GM23248 (cell line): ENCODE measurements at places on chromosomes 5 and 9. TPM values are rescaled to one million over a fixed set of nuclear protein-coding genes. Genes with fewer than 3 reads are reported as not detected.
A peak's percentile ranks its signal among the peaks of the same experiment; 100 is the strongest.

DNA sequence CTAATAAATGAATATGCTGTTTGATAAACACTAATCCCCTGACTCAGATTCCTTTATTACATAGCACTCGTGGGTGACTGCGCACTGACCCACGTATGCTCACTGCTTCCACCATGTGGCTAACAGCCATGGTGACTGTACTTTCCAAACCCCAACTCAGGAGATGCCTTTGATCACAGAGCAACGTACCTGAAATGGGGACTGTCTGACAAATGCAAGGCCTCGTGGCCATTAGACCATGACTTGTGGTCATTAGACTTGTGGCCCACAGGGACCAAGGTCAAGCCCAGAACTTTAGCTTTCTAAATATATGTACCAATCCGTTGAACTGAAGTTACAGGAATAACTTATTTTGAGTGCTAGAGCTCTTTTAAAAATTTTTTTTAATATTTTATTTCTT is 46.6 kb downstream of the CYFIP2 start:
- peak; percentile 77 for DNase-seq

DNA sequence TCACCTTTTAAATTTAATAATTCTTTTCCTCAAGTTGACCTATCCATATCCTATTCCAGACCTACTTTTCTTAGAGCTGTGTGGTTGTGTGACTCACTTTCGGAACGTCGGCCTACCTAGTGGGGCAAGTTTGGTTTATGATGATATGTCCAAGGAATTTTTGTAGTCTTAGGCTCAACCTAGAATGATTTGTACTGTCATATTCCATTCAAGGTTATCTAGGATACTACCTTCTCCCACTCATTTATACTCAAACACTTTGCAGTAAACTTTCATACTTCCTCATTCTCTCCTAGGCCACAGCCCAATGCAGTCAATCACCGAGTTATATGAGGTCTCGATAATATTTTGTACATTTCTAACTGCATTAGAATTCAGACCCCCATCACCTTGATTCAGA is 61.9 kb downstream of the PIK3R1 start:
- no peak for DNase-seq

DNA sequence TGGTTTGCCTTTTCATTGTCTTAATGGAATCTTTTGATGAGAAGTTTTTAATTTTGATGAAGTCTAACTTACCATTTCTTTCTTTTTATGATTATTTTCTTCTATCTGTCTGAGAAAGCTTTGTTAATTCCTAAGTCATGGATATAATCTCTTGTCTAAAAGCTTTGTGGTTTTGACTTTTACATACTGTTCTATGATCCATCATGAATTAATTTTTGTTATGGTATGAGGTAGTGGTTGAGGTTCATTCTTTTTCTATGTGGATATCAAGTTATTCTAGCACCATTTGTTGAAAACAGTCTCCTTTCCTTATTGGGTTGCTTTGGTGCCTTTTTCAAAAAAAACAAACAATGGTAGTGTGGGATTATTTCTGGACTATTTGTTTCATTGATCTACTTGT is 20.4 kb downstream of the FBXO10 start:
- peak; percentile 43 for DNase-seq

- DNase-seq, result no peak
Observed at GRCh38 chr5:17272111-17272510, 54.7 kb downstream of the BASP1 start.

DNA sequence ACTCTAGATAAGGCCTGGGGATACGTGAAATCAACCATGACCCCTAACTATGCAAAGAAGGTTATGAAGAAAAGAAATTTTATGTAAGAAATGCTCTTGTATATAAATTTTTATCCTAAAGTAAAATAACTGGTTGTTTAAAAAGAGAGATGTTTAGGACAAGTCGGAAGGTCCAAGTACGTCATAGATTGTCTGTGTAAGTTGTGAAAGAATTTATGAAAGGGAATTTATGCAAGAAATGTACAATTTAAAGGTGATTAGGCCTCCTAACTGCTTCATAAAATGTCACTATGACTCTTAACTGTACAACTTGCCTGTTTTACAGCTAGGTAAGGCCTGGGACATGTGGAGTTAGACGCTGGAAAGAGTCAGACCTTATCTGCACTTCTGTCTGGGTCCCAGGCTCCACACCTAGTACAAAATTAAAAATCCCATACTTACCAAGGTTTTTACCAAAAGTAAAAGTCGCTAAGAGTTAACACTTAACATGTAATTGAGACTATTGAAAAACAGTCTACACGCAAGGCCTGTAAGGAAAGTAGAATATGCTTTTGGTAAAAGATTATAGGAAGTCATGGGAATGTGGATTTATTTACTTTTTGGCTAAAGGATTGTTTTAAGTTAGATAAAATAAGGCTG is 77.4 kb downstream of the KIAA0825 start:
- DNase-seq, result no peak

GRCh38 chr5:14204785-14205321 is 61.7 kb downstream of the TRIO start:
- peak; percentile 92 for DNase-seq

DNA sequence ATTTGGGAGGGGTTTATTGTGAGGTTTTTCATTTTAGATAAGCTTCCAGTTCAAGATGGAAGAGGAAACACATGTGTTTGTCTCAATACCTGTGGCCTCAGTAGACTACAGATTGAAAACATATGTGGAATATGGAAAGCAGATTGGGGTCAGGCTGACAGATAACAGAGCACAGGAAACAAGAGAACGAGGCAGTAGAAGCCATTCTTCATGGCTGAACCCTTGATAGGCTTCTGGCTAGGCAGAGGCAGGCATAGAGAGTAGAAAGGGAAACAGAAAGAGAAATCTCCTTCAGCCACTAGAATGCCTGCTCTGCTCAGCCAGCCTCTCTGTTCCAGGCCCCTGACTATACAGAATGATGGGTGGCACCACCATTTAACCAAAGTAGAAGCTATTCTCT is 152.5 kb downstream of the MUSK start:
- DNase-seq, result no peak

IFNE gene
- polyA plus RNA-seq, result 0.80 and 1.3 TPM in 2 replicates

GRCh38 chr5:167555565-167556166 is 735.8 kb upstream of the WWC1 start:
- DNase-seq, result no peak

UBE2QL1 gene
- polyA plus RNA-seq, result not detected in 2 replicates

DNA sequence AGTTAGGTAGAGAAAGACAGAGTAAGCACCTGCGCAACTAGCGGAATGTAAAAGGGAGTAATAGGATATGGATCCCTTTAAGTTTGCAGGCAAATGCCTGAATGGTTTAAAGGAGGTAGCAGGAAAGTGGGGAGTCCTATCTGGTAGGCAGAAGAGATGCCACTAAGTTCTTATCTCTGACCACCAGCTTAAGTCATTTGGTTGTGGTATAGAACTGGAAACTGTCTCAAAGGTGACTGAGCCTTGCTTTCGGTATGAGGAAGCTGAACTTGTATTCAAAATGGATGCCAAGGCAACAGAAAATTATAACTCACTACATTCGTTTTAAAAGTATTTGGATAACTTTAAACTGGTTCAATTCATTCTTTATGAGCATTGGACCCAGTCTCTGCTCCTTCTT is 475.6 kb downstream of the DMRTA1 start:
- no peak for DNase-seq

NEUROG1 gene
- not detected in 2 replicates for polyA plus RNA-seq

DNA sequence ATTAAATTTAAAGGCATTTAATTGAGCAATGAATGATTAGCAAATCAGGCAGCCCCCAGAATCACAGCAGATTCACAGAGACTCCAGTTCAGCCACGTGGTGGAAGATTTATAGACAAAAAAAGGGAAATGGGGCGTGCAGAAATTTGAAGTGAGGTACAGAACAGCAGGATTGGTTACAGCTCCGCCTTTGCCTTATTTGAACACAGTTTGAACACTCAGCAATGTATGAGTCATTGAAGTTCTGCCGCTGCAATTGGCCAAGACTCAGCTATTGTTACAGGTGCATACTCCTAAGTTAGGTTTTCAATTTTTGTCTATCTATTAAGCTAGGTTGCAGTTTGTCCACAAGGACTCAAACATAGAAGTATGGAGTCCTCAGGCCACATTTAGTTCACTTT is 157.7 kb upstream of the SLC12A2 start:
- DNase-seq, result peak; percentile 10

MRRF gene
- polyA plus RNA-seq, result 23.7 and 26.8 TPM in 2 replicates

GRCh38 chr5:14364576-14365472 is 216.8 kb upstream of the OTULINL start:
- DNase-seq, result no peak

GRCh38 chr5:107672211-107673038 is 1.7 kb upstream of the EFNA5 start:
- DNase-seq, result peak; percentile 65

- no peak for DNase-seq
Observed at GRCh38 chr9:7259544-7260241, 501.9 kb downstream of the KDM4C start.

- DNase-seq, result no peak
Observed at GRCh38 chr5:143601357-143601756, 197.9 kb upstream of the NR3C1 start.

GRCh38 chr9:86069206-86069869 is 30.0 kb downstream of the GOLM1 start:
- no peak for DNase-seq

- no peak for DNase-seq
Observed at GRCh38 chr5:87924436-87924835, 344.2 kb downstream of the TMEM161B start.

CTSV gene
- polyA plus RNA-seq, result 0.16 TPM in 1 of 2 replicates, not detected in the other

GFPT2 gene
- 71.0 and 75.3 TPM in 2 replicates for polyA plus RNA-seq

DNA sequence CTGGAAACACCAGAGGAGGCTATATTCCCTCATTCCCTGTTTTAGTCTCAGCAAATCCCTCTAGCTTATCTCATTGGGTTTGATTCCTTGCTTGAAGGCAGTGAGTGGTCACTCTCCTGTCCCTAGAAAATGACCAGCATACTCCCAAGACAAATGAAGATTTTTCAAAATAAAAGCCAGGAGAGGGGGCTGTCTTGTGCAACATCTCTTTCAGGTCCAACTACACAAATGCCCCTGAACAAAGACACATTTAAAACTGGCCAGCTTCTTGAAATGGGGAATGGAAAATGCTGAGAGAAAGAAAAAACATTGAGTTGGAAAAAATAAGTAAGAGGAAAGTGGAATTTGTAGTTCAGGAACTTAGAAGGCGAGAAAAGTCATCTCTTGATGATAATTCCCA is 49.3 kb upstream of the FAM169A start:
- no peak for DNase-seq

FUBP3 gene
- polyA plus RNA-seq, result 54.7 and 55.8 TPM in 2 replicates

DNA sequence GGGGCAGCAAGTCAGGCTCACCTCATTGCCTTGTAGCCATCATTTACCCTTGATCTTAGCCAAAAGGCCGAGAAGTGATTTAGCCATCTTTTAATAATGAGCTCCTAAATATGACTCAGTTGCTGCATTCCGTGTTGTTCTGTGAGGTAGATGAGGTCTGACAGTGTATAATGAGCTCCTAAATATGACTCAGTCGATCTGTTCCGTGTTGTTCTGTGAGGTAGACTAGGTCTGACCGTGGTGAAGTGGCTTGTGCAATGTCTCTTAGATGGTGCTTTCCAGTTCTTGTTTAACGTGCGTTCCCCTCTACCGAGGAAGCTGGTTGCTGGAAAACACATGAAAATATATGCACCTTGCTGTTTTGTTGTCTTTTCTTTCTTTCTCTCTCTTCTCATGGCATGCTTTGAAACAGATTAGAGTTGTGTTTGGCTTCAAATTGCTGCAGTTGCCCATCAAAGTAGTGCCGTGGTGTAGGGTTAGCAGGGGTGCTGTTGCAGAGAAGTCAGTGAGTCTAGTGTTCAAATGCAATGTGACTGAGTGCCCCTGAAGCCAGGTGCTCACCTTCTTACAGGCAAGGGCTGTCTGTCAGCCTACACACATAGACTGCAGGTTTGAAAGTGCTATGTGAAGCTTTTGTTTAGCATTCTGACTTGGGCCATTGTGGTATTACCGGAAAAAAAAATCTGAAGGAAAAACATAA is 118.6 kb downstream of the KDM4C start:
- peak; percentile 5 for DNase-seq

CDX1 gene
- 0.19 TPM in 1 of 2 replicates, not detected in the other for polyA plus RNA-seq

- DNase-seq, result no peak
Observed at GRCh38 chr5:67050635-67051034, 146.0 kb downstream of the CD180 start.

DNA sequence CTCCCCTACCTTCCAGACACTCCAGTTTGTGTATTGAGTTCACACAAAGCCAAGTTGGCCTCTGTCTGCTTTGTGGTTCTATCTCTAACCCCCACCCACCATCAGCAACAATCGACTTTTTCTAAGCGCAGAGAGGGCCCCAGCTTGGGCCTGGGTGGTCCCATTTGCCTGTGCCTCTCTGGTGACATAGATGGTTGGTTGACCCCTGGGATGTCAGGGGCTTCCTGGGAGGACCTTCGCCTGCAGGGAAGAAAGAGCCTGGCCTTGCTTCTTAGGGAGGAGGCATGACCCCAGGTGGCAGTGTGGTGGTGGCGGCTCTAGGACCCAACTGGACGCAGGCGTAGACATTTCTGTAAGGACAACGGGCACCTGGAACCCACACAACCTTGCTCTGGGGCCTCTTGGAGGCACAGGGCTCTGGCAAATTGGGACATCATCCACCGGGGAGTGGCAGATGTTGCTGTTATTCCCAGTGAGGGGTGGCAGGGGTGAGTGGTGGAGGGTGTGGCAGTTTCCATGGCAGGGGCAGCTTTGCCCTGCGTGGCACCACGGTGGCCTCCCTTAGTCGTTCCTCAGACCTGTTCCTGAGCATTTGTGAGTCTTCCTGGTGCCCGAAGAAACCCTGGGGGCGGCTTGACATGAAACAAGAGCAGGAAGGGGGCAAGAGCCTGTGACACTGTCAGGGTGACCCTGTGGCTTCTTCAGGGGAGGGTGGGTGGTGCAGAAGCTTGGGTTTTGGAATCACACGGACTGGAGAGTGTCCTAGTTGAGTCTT is 171.0 kb upstream of the IER5L start:
- DNase-seq, result no peak

PPP3R2 gene
- not detected in 2 replicates for polyA plus RNA-seq

TAS2R1 gene
- polyA plus RNA-seq, result not detected in 2 replicates

DNA sequence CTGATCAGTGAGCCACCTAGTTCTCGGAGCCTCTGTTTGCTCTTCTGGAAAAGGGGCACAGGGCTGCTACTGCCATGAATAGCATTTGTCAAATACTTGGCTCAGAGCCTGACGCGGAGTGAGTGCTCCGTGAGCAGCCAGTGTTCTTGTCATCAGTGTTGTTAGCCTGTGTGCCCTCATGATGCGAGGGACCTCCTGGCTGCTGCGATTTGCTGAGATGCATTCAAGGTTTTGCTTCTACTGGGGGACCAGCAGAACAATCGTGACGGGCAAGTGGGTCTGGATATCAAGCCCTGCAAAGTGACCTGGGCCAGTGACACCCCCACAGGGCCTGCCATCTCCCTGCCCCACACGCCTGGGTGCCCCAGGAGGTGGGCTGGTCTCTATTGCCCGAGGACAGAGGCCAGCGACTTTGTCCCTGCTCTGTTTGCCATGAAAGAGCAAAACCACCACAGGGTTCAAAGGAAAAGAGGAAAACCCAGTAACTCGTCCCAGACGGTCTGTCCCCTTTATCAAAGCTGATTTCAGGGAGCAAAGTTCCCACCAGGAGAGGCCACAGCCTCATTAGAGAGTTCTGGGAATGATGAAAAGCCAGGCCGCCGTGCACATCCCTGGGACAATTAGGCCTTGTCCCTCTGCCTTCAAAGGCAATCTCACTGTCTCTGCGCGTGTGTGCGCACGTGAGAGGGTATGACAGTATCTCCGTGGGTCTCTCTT is 86.5 kb upstream of the LMX1B start:
- no peak for DNase-seq
